ENCODE measurements at places on chromosomes 13 and 19.

- H3K4me3 ChIP-seq: no peak overlapping the region
- H3K27ac ChIP-seq: no peak overlapping the region
- no peaks in the 10 kb centered on the region for H3K4me1 ChIP-seq
- H3K36me3 ChIP-seq: peaks cover under 1% of the 10 kb centered on the region
Measured at GRCh38 chr19:51712461-51713081, 11.2 kb downstream of the HAS1 start.

GRCh38 chr19:35773020-35773806, 2.2 kb upstream of the ARHGAP33 start:
- peaks cover 12% of the 10 kb centered on the region for H3K36me3 ChIP-seq
- H3K4me3 ChIP-seq: no peak overlapping the region
- H3K27me3 ChIP-seq: no peaks in the 10 kb centered on the region
- H3K27ac ChIP-seq: no peak overlapping the region
- DNase-seq: no peak

- H3K4me3 ChIP-seq: no peak overlapping the region
- no peaks in the 10 kb centered on the region for H3K36me3 ChIP-seq
- no peak overlapping the region for H3K27ac ChIP-seq
- H3K27me3 ChIP-seq: no peaks in the 10 kb centered on the region
- DNase-seq: no peak
Measured at GRCh38 chr19:21694171-21694906, 73.0 kb downstream of the ZNF100 start.

- no peak overlapping the region for H3K27ac ChIP-seq
- no peaks in the 10 kb centered on the region for H3K36me3 ChIP-seq
- no peak overlapping the region for H3K4me3 ChIP-seq
- DNase-seq: no peak
- H3K4me1 ChIP-seq: peaks cover 62% of the 10 kb centered on the region
- H3K27me3 ChIP-seq: peaks cover 11% of the 10 kb centered on the region
Measured at GRCh38 chr13:24122569-24122968, 38.0 kb upstream of the SPATA13 start.

GRCh38 chr13:33787051-33787591, 30.8 kb upstream of the RFC3 start:
- no peak overlapping the region for H3K27ac ChIP-seq
- no peaks in the 10 kb centered on the region for H3K36me3 ChIP-seq
- DNase-seq: no peak
- H3K27me3 ChIP-seq: no peaks in the 10 kb centered on the region
- peaks cover 17% of the 10 kb centered on the region for H3K4me1 ChIP-seq

- no peaks in the 10 kb centered on the region for H3K36me3 ChIP-seq
- H3K27me3 ChIP-seq: no peaks in the 10 kb centered on the region
- H3K4me3 ChIP-seq: no peak overlapping the region
- H3K27ac ChIP-seq: no peak overlapping the region
Measured at GRCh38 chr13:112986946-112987681, 18.1 kb downstream of the MCF2L start.

DNA sequence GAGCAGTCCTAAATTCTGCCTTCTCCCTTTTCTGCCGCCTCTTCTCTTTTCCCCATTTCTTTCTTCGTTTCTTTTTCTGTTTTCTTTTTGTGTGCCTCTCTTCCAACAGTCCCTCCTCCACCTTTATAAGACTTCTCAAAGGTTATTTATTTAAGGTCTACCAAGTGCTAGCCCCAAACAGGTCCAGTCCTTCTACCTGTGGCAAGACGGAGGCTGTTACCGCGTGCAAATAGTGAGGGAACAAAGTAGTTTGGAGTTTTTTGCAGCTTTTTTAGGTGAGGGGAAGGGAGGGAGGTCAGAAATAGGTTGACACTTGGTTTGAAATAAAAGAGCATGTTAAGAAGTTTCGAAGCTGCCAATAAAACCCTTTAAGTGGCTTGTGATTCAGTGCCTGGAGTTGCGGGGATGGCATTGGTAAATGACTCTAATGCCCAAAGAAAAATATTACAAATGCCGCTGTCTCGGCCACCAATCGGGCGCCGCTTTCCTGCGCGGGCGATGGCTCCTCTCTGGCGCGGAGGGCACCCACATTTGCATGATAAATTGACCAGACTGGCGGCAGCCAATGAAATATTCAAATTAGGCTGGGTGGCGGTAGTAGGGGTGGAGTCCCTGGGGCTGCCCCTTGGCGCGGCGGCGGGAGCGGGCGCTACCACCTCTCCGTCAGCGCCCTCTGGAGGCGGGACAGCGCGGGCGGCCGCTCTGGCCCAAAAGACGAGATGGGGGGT, 7.5 kb upstream of the TSHZ3 start:
- peak overlapping the region; percentile 42 for H3K27ac ChIP-seq
- peaks cover 17% of the 10 kb centered on the region for H3K4me1 ChIP-seq
- peaks cover 62% of the 10 kb centered on the region for H3K27me3 ChIP-seq
- H3K4me3 ChIP-seq: no peak overlapping the region
- no peak for DNase-seq

GRCh38 chr13:49678191-49678914, 12.9 kb downstream of the EBPL start:
- DNase-seq: no peak
- peaks cover 3% of the 10 kb centered on the region for H3K4me1 ChIP-seq
- H3K36me3 ChIP-seq: peaks cover 19% of the 10 kb centered on the region
- H3K4me3 ChIP-seq: no peak overlapping the region
- H3K27ac ChIP-seq: no peak overlapping the region
- no peaks in the 10 kb centered on the region for H3K27me3 ChIP-seq

- peak overlapping the region; percentile 81 for H3K4me3 ChIP-seq
- H3K27ac ChIP-seq: peak overlapping the region; percentile 80
- peaks cover 18% of the 10 kb centered on the region for H3K27me3 ChIP-seq
- no peaks in the 10 kb centered on the region for H3K36me3 ChIP-seq
Measured at GRCh38 chr13:94860981-94861407, 148.6 kb upstream of the SOX21 start.

DNA sequence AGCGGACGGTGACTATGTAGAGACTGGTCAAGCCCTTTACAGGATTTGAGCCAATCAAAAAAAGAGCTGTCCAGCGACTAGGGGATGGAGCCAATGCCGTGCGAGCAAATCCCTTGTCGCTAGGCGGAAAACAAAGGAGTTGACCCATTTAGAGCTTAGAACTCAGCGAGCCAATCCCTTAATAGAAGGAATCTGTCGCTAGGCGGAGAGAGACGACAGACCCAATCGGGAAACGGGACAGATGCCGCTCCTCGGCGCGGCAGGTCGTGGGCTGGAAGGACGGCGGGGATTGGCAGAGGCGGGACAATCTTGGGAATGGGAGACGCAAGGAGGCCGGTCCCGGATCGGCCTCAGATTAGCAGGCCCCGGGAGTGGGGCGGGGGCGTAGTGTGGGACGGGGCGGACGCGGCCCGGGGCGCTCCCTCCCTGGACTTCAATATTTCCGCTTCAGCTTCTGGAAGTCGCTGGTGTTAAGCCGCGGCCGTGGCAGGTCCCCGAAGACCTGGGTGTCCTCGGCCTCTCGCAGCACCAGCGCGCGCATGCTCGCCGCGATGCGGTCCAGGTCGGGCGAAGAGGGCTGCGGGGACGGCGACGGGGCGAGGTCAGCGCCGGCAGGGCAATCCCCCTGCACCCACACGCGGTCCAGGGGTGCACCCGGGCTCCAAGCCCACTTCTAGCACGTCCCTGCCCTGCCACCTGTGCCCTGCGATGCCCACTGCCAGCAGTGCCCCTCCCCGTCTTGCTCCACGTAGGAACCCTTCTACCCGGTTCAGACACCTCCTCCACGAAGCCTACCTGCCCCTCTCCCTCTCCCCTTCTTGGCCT, 2.3 kb upstream of the PNKP start:
- H3K36me3 ChIP-seq: peaks cover 25% of the 10 kb centered on the region
- DNase-seq: peak; percentile 92
- H3K4me1 ChIP-seq: peaks cover 27% of the 10 kb centered on the region
- H3K27me3 ChIP-seq: no peaks in the 10 kb centered on the region
- H3K4me3 ChIP-seq: no peak overlapping the region
- H3K27ac ChIP-seq: peak overlapping the region; percentile 86

GRCh38 chr13:74027161-74027779, 106.9 kb downstream of the KLF12 start:
- H3K4me3 ChIP-seq: peak overlapping the region; percentile 11
- peaks cover 31% of the 10 kb centered on the region for H3K36me3 ChIP-seq
- no peaks in the 10 kb centered on the region for H3K27me3 ChIP-seq
- H3K4me1 ChIP-seq: peaks cover 39% of the 10 kb centered on the region

- no peaks in the 10 kb centered on the region for H3K27me3 ChIP-seq
- no peak for DNase-seq
- no peak overlapping the region for H3K27ac ChIP-seq
- H3K4me3 ChIP-seq: no peak overlapping the region
- no peaks in the 10 kb centered on the region for H3K36me3 ChIP-seq
Measured at GRCh38 chr13:35964863-35965180, 166.4 kb downstream of the DCLK1 start.

DNA sequence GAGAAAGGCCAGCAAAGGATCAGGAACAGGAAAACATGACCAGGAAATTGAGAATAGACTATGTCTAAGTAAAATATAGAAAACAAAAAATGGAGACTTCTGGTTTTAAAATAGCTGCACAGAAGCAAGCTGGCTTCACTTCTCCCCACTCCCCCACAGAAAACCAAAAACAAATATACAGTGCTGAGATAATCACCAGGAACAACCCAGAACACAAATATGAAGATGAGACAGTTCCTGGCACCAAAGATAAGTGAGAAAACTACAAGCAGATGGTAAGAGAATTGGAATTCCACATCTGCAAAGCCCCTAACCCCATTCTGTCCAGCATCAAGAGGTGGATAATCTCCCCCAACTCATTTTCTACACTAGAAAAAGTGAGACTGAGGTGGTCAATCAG, 397.7 kb downstream of the SUCLA2 start:
- DNase-seq: no peak
- no peak overlapping the region for H3K27ac ChIP-seq
- no peaks in the 10 kb centered on the region for H3K36me3 ChIP-seq
- H3K4me1 ChIP-seq: no peaks in the 10 kb centered on the region
- H3K27me3 ChIP-seq: no peaks in the 10 kb centered on the region

GRCh38 chr19:29781386-29782259, 30.2 kb upstream of the CCNE1 start:
- H3K27ac ChIP-seq: no peak overlapping the region
- no peak for DNase-seq
- no peak overlapping the region for H3K4me3 ChIP-seq

DNA sequence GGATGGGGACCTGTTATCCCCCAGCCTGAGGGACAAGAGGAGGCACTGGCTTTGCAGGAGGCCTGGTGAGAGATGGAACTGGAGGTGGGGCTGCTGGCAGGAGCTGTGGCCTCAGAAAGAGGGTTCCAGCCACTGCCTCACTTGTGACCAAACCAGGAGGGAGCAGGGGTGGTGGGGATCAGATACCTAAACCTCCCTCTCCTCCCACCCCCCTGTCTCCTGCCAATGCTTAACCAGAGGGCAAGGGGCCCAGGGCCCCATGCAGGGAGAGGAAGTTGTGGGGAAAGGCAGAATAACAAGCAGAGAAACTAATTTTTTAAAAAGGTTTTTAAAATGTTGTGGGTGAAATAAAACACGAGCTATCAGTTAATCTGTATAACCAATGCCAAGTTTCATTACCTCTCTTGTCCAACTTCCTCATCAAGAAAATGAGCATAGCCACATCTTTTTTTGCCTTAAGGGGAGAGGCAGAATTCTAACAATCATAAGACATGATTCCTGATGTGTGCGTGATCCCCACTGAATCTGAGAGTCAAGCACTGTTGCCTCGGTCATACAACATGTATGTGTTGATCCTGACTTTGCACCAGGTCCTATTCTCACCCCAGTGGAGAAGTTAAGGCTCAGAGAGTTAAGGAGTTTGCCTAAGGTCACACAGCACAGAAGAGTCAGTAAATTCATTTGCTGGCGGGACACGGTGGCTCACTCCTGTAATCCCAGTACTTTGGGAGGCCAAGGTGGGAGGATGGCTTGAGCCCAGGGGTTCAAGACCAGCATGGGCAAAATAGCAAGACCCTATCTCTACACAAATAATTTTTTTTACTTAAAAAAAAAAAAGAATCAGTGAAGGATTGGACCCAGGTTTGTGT, 12.9 kb downstream of the FXYD5 start:
- peak overlapping the region; percentile 65 for H3K27ac ChIP-seq
- no peak for DNase-seq
- H3K4me3 ChIP-seq: peak overlapping the region; percentile 22
- peaks cover 97% of the 10 kb centered on the region for H3K36me3 ChIP-seq

DNA sequence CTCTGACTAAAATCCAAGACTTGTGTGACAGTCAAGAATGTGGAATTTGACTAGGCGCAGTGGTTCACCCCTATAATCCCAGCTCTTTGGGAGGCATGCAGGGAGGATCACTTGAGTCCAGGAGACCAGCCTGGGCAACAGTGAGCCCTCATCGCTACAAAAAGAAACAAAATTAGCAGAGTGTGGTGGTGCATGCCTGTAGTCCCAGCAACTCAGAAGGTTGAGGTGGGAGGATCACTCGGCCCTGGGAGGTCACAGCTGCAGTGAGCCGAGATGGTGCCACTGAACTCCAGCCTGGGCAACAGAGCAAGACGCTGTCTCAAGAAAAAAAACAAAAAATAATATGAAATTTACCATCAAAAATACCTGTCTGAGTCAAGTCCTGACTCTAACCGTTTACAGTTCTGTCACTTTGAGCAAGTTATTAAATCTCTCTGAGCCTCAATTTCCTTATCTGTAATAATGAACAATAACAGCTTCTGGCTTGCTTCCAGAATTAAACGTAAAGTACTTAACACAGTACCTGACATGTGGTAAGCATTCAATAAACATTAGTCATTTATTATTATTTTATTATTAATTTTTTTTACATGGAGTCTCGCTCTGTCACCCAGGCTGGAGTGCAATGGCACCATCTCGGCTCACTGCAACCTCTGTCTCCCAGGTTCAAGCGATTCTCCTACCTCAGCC, 204.6 kb upstream of the TSC22D1 start:
- no peak overlapping the region for H3K4me3 ChIP-seq
- H3K27me3 ChIP-seq: no peaks in the 10 kb centered on the region
- DNase-seq: no peak

- H3K27me3 ChIP-seq: peaks cover 1% of the 10 kb centered on the region
- peaks cover 7% of the 10 kb centered on the region for H3K4me1 ChIP-seq
- no peak overlapping the region for H3K4me3 ChIP-seq
Measured at GRCh38 chr13:38401276-38401675, 51.6 kb downstream of the UFM1 start.
